Left lung (tissue), 14 donors: ENCODE measurements at places on chromosomes 3 and 15. TPM values are rescaled to one million over a fixed set of nuclear protein-coding genes. Genes with fewer than 3 reads are reported as not detected.

The ACP3 gene
- total RNA-seq, result 11.9 TPM

DNA sequence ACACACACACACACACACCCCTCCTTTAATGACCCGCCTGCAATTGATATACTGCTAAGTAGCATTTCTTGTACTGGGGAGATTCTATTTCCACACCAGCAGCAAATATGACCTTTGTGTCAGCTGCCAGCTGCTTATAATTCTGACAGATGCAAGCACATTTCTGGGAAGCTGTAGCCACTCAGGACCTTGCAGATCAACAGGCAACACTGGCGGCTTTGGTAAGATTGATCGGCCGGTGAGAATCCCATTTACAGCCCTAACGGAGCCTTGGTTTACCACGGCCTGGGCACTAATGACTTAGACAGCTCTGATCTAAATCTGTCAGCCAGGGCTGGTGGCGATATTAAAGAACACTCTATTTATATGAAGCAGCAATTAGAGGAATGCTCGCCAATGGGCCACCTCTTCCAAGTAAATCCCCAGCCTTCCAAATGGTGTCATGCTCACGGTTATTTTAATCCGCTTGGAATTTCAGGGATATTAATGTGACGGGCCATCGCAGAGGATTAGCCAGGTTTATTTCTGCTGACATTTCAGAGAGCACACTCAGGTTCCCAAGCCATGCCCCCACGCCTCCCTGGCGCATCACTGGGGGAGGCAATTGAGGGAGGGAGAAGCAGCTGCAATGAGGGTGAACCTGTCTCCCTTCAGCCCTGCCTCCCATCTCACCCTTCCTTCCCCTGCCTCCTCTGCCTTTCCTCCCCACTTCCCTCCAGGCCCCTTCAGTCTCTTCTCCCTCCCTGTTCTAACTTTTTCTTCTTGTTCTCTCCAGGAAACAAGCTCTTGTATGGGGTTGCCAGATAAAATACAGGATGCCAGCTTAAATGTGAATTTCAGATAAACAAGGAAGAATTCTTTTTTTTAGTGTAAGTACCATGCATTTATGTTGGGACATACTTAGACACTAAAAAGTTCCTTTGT lies 287.0 kb downstream of the TLE3 start:
- no peak overlapping the region for H3K4me3 ChIP-seq
- H3K4me1 ChIP-seq, result peaks cover 24% of the 10 kb centered on the region
- no peak for DNase-seq

DNA sequence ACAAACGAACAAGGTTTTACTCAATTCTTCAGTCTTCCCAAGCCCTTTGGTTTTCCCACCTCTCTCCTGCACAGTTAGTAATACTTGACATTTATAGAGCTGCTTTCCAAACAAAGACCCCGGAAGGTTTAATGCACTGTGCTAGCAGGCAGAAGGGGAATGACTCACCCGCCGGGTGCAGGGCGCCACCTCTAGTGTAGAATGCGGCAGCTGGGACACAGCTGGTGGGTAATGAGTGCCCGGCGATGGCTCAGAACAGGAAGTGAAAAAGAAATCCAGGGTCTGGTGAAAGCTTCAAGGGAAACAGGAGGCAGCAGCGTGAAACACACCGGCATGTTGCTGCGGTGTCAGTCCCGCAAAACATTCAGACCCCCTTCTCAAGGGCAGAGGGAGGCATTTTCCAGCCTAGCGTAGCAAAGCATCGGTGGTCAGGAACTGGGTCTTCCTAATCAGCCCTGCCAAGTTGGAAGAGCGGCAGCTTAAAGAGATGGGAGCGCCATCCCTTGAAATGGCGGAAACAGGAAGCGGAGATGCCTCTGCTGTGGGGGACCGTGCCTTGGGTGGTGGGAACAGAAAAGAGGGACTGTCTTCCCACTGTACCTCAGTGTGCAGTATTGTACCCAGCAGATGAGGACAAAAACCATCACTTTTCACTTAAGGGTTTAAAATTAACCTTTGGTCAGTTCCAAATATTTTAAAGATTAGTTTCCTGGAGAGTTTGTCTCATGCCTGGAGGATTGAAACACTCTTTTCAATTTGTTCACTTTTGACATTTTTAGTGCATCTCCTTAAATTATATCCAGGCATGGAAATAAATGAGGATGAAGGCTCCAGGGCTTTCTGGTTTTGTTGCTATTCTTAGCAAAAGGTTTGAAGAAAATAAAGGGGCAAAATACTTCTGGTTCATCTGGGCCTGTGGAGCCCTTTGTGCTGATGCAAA lies 160.7 kb upstream of the MCTP2 start:
- H3K27ac ChIP-seq, result no peak overlapping the region
- no peak overlapping the region for H3K4me3 ChIP-seq
- H3K4me1 ChIP-seq, result no peaks in the 10 kb centered on the region
- no peak for DNase-seq
- H3K36me3 ChIP-seq, result no peaks in the 10 kb centered on the region

GRCh38 chr3:131605916-131606315 lies 103.1 kb upstream of the MRPL3 start:
- DNase-seq, result no peak
- H3K4me3 ChIP-seq, result no peak overlapping the region
- no peaks in the 10 kb centered on the region for H3K4me1 ChIP-seq
- no peak overlapping the region for H3K27ac ChIP-seq
- no peaks in the 10 kb centered on the region for H3K36me3 ChIP-seq
- H3K27me3 ChIP-seq, result peaks cover 5% of the 10 kb centered on the region

GRCh38 chr15:45641374-45641781 lies 6.5 kb downstream of the SQOR start:
- DNase-seq, result no peak
- peak overlapping the region; percentile 96 for H3K27ac ChIP-seq
- H3K36me3 ChIP-seq, result no peaks in the 10 kb centered on the region
- peaks cover 99% of the 10 kb centered on the region for H3K4me1 ChIP-seq
- H3K4me3 ChIP-seq, result no peak overlapping the region
- no peaks in the 10 kb centered on the region for H3K27me3 ChIP-seq

The NEK10 gene
- total RNA-seq, result 4.2 TPM

- no peaks in the 10 kb centered on the region for H3K36me3 ChIP-seq
- DNase-seq, result no peak
- H3K4me1 ChIP-seq, result no peaks in the 10 kb centered on the region
- no peak overlapping the region for H3K27ac ChIP-seq
Observed at GRCh38 chr15:27949089-27949488, 150.0 kb downstream of the OCA2 start.

The SUSD5 gene
- 1.3 TPM for total RNA-seq

- H3K4me3 ChIP-seq, result no peak overlapping the region
- DNase-seq, result no peak
- H3K27ac ChIP-seq, result no peak overlapping the region
- no peaks in the 10 kb centered on the region for H3K27me3 ChIP-seq
- no peaks in the 10 kb centered on the region for H3K4me1 ChIP-seq
Observed at GRCh38 chr15:75193976-75194375, 7.7 kb upstream of the C15orf39 start.

DNA sequence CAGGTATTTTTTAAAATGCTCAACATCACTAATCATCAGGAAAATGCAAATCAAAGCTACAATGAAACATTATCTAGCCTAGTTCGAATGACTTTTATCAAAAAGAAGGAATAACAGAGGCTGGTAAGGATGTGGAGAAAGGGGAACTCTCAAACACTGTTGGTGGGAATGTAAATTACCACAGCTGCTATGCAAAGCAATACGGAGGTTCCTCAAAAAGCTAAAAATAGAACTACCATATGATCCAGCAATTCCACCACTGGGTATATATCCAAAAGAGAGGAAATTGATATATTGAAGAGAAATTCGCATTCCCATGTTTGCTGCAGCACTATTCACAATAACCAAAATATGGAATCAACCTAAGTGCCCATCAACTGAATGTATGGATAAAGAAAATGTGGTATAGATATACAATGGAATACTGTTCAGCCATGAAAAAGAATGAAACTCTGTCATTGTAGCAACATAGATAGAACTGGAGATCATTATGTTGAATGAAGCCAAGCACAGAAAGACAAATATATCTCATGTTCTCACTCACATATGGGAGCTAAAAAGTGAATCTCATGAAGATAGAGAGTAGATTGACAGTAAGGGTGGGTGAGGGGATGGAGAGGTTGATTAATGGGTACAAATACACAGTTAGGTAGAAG lies 19.7 kb upstream of the CLN6 start:
- H3K27ac ChIP-seq, result no peak overlapping the region
- no peaks in the 10 kb centered on the region for H3K36me3 ChIP-seq
- DNase-seq, result no peak
- H3K4me1 ChIP-seq, result no peaks in the 10 kb centered on the region
- H3K27me3 ChIP-seq, result no peaks in the 10 kb centered on the region

The FANCD2OS gene
- not detected for total RNA-seq
